ENCODE measurements at places on chromosomes 2 and 18. TPM values are rescaled to one million over a fixed set of nuclear protein-coding genes. Genes with fewer than 3 reads are reported as not detected.

SP140 gene
- not detected for total RNA-seq

IL1RL1 gene
- total RNA-seq, result 0.40 TPM

- DNase-seq, result no peak
These were observed 494 bp upstream of the RBM45 start for GRCh38 chr2:178111743-178112142.

DNA sequence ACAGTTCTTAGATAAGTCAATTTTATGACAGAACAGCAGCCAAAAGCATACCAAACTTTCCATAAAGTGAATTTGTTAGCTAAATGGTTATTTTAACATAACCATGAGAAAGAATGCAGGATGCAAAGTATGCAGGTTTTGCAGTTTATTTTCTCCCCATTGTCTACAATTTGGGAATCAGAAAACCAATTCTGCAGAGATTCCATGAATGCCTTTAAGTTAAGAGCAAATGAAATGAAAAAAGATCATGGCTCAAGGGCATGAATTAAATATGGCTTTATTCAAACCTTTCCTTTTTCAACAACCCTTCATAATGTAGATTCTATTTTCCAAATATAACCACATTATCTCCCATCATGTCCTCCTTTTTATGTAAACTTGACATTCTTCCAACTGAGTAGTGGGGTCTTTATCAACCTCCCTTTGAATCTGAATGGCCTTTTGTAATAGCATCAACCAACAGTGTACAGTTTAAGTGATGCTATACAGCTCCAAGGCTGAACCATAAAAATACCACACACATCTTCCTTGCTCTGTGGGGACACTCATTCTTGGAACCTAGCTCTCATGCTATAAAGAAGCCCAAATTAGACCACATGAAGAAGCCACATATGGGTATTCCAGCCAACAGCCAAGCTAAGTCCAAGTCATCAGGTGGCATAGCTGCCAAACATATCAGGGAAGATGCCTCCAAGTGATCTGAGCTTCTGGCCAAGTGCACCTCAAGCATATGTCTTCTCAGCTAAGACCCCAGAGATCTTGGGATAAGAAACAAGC lies 49.8 kb downstream of the PIAS2 start:
- no peak for DNase-seq

DNA sequence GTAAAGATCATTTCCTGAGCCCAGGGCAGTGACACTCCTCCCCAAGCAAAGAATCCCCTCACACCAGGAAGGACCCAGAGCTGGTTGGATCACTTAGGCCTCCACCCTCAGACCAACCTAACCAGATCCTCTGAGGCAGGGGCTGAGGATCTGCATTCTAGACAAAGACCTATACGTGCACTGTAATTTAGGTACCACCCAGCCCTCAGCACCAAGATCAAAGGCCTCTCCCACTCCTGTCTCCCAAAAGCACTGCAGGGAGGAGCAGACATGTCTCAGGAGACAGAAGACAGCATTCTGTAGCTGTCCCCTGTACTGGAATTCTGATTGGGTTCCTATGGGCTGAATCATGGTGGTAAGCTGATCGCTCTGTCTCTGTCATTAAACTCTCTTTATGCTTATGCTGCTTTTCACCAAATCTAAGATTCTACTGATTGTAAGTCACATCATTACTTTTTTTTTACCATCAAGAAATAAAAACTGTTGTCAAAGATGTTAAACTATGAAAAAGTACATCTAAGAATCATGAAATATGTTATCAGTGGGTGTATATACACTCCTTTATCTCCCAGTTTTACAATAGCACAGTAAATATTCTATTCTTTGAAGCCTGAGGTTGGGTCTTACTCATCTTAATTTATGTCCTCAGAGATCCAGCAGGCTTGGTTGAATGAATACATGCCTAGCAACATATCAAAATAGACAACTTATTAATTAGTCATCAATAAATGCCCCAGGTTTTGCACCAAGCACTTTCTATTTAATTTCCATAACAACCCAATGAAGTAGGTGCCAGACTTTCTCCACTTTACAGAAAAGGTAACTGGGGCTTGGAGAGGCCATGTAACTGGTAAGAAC lies 28.3 kb downstream of the MCFD2 start:
- no peak for DNase-seq

HMSD gene
- not detected for total RNA-seq

GRCh38 chr2:231611273-231612108 lies 18.8 kb downstream of the TEX44 start:
- DNase-seq, result peak; percentile 61

GRCh38 chr2:213238753-213239495 lies 45.3 kb upstream of the SPAG16 start:
- DNase-seq, result peak; percentile 31

- no peak for DNase-seq
These were observed 51.4 kb downstream of the EMILIN2 start for GRCh38 chr18:2898186-2898640.

GRCh38 chr18:22550861-22551260 lies 133.1 kb upstream of the CTAGE1 start:
- DNase-seq, result no peak
